GM03348 (cell line): ENCODE measurements at places on chromosomes 13 and 19.

DNA sequence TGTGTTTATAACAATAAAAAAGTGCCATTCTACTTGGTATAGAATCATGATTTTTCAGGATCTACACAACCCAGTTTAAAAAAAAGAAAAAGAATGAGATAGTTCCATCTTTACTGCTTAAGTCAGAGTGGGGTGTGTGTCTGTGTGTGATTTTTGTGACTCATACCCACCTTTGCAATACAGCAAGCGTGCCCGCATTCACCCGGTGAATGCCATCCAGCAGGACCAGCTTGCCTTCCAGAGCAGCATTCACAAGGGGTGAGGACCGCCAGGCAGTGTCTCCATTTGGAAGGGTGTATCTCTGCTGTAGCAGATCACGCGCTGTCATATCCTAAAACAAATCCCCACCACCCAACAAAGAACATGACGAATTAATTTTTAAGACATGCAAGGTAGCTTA lies 127.7 kb downstream of the VWA8 start:
- DNase-seq, result no peak

DNA sequence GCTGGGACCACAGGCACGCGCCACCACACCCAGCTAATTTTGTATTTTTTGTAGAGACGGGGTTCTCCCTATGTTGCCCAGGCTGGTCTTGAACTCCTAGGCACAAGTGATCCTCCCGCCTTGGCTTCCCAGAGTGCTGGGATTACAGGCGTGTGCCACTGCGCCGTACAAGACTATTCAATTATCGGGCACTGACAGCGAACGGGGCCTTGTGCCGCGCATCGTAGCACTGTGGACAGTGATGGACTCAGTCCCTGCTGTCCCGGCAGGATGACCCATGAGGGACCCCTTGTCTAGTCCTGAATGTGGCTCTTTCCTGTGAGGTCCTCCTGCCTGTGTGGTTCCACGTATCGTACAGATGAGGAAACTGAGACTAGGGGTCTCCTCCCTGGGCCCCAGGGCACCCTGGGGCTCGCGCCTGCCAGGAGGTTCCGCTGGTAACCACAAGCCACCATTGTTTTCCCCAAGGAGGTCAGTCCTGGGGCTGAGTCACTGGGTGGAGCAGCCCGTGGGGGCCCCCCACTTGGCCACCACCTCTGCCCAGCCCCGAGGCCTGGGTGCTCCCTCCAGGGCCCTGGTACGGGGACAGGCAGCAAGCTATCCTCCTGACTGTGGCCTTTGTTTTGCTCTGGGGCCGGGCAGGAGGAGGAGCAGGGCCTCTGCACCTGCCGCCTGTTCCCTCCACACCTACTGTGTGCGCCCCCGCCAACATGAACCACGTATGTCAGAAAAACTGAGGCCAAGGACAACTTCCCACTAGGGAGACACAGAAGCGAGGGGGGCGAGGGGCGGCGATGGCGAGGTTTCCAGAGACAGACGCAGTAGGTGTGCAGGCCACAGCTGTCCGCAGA lies 2.9 kb upstream of the TCF3 start:
- DNase-seq, result no peak

DNA sequence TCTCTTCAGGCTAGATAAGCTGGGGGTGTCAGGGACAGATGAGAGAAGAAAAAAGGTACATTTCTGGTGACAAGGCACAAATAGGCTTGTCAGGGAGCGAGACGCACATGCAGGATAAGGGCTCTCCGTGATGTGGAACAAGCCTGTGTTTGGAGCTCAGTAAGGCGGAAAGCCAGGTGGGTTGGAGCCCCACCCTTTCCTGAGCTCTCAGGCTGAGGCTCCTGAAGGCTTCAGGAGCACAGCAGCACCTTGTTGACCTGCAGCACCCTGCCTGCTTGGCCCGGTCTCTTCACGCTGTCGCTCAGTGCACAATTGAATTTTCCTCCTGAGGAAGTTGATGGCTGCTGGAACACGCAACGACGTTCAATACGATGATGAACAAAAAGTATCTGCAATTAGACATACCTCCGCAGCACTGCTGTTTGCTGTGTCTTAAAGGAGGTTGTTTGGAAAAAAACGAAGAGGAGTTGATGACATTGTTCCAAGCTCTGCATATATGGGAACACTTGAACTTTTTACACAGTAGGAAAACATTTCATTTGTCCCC lies 29.3 kb downstream of the SERP2 start:
- DNase-seq, result no peak

GRCh38 chr13:46296115-46296822 lies 84.5 kb downstream of the LRRC63 start:
- peak; percentile 75 for DNase-seq

- no peak for DNase-seq
These were observed 12.5 kb downstream of the NLRP8 start for GRCh38 chr19:55959996-55960675.

- DNase-seq, result peak; percentile 26
These were observed 396.9 kb upstream of the SLITRK5 start for GRCh38 chr13:87274209-87274819.
